ENCODE measurements at places on chromosomes 1 and 21. TPM values are rescaled to one million over a fixed set of nuclear protein-coding genes. Genes with fewer than 3 reads are reported as not detected.

Gene GLMN
- total RNA-seq = 2.2 TPM

- H3K27ac ChIP-seq = no peak overlapping the region
- DNase-seq = no peak
- no peaks in the 10 kb centered on the region for H3K36me3 ChIP-seq
- H3K4me1 ChIP-seq = no peaks in the 10 kb centered on the region
- no peak overlapping the region for H3K4me3 ChIP-seq
Measured at GRCh38 chr1:171969813-171970212, 128.5 kb downstream of the DNM3 start.

Gene EFNA3
- not detected for total RNA-seq

DNA sequence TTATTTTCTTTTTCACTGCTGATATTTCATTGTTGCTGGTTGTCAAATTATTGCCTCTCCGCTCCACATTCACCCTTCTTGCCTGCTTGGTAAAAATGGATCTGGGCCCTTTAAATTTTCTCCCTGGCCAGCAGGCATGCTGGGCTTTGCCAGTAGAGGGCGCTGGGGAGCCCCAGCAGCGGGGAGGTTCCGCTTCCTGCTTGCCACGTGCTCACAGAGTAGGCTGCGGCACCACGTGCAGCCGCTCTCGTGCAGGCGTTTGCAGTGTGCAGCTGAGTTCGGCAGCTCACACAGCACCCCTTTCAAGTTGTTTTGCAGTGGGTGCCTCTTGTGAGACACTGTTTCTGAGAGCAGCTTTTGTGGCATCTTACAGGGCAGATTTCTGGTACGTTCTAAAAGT lies at the start of gene ACTL8:
TSS of gene ACTL8 (plus strand) at position 214 of the 400 bp plus-strand sequence. CDS start 67,676 bp downstream, outside the sequence.
- H3K27me3 ChIP-seq = no peaks in the 10 kb centered on the region
- H3K4me3 ChIP-seq = no peak within 1 kb of the TSS
- no peak within 1 kb of the TSS for H3K27ac ChIP-seq
- no peaks in the 10 kb centered on the region for H3K36me3 ChIP-seq
- DNase-seq = no peak
- no peaks in the 10 kb centered on the region for H3K4me1 ChIP-seq

DNA sequence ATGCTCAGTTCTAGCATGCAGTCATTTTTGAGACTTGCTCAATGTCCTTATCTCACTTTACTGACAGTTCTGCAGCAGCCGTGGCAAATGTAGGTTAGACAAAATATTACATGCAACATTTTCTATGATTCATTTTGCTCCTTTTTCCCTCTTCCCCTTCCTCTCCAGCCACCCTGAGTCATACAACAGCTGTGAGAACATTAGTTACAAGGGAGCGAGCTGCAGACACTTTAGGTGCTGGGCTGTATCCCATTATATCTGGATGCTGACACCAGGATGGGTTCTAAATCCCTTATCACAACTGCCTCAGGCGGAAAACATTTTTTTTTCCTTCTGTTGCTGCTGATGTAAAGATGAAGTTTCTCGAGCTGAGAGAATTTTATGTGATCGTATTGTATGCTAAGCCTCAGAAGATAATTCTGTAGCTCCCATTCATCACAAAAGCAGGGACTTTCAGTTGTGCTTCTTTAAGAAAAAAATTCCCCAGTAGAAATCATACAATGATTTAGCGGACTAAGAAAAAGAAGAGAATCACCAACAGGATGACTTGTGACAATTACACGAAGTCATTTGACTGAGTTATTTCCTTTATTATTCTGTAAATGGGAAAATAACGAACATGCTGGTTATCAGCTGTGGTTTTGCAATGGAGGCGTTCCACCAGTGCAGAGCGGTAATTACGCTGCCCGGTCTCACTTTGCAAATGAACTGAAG lies 345.0 kb downstream of the DISC1 start:
- no peaks in the 10 kb centered on the region for H3K36me3 ChIP-seq
- no peaks in the 10 kb centered on the region for H3K4me1 ChIP-seq
- no peak for DNase-seq

- no peaks in the 10 kb centered on the region for H3K27me3 ChIP-seq
- H3K4me3 ChIP-seq = no peak overlapping the region
- no peaks in the 10 kb centered on the region for H3K36me3 ChIP-seq
- no peak for DNase-seq
Measured at GRCh38 chr21:39537571-39537970, 75.2 kb upstream of the B3GALT5 start.

- H3K4me3 ChIP-seq = no peak overlapping the region
- no peaks in the 10 kb centered on the region for H3K36me3 ChIP-seq
- no peak for DNase-seq
- peak overlapping the region; percentile 89 for H3K27ac ChIP-seq
- H3K4me1 ChIP-seq = peaks cover 37% of the 10 kb centered on the region
Measured at GRCh38 chr1:241641773-241642592, 1.8 kb upstream of the CHML start.

DNA sequence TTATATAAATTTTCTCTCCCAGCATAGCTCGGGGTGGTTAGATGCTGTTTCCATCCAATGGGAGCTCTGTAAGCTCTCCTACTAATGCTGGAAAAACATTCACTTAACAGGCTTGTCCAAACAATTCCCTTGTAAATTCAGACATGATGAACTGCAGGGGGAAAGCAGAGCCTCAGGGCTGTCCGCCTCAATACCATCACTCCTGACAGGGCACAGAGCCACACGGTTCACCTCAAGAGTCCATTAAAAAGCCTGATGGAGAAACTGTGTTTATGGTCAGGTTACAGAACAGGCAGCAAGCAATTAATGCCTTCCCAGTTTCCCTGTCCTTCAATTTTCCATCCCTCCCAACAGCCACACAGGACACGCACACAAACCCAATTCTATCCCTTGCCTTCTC lies 171.0 kb downstream of the BRINP2 start:
- no peaks in the 10 kb centered on the region for H3K36me3 ChIP-seq
- peaks cover 4% of the 10 kb centered on the region for H3K4me1 ChIP-seq
- no peak overlapping the region for H3K27ac ChIP-seq
- H3K4me3 ChIP-seq = no peak overlapping the region
- no peak for DNase-seq

Gene CDK18
- 97.8 TPM for total RNA-seq

DNA sequence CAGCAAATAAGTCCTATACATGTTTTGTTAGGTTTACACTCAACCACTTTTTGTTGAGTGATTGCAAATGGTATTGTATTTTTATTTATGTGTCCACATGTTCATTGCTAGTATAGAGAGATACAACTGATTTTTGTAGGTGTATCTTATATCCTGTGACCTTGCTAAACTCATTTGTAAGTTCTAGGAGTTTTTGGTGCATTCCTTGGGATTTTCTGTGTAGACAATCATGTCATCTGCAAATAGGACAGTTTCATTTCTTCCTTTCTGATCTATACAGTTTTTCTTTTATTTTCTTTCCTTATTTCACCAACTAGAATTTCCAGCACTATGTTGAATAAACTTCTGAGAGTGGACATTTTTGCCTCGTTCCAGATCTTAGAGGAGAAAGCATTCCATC lies 16.5 kb upstream of the BATF3 start:
- H3K27ac ChIP-seq = no peak overlapping the region
- DNase-seq = no peak
- no peaks in the 10 kb centered on the region for H3K27me3 ChIP-seq
- peaks cover 4% of the 10 kb centered on the region for H3K4me1 ChIP-seq
- no peaks in the 10 kb centered on the region for H3K36me3 ChIP-seq

DNA sequence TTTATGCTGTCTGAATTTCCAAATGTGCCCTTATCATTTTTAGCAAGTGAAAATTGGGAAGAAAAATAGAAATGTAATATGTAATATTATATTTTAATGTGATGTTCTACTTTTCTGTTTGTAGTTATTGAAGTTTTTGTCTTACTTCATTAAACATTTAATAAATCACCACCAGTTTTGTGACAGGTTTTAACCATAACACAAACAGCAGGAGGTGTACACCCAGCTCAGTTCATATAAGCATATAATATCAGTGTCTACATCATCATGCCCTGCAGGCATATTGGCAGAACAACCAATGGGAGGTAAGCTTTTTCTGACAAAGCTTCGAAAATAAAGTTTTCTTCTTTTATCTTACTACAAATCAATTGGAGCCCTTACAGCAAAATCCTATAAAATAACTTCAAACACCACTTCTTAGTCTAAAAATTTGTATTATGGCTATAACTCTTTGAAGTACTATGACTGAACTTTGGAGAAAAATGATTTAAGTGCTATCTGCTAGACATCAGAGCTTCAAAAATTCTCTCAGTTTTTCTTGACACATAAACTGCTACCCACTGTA lies 236.7 kb downstream of the BARHL2 start:
- no peak overlapping the region for H3K4me3 ChIP-seq
- H3K4me1 ChIP-seq = no peaks in the 10 kb centered on the region
- no peak for DNase-seq
- H3K27me3 ChIP-seq = no peaks in the 10 kb centered on the region
- H3K36me3 ChIP-seq = no peaks in the 10 kb centered on the region

GRCh38 chr1:21647431-21648351 lies 21.5 kb downstream of the RAP1GAP start:
- no peak overlapping the region for H3K27ac ChIP-seq
- H3K4me3 ChIP-seq = no peak overlapping the region

DNA sequence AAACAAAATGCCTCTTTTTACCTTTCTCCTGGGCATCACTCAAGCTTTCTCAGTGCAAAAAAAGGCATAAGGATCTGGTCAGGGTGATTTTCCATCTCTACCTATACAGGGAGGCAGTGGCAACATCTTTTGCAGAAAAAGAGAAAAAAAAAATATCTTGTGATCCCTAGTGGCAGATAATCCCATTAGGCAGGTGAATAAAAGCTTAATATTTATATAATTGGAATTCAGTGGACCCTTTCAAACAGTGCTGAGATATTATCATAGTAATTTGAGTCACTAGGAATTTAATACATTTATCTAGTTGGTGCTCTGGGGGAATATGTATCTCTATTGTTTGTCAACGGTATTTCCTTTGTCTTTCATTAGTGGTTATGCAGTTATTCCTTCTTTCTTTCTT lies 29.9 kb upstream of the CXADR start:
- no peaks in the 10 kb centered on the region for H3K27me3 ChIP-seq
- H3K27ac ChIP-seq = no peak overlapping the region
- no peak overlapping the region for H3K4me3 ChIP-seq
- DNase-seq = no peak

DNA sequence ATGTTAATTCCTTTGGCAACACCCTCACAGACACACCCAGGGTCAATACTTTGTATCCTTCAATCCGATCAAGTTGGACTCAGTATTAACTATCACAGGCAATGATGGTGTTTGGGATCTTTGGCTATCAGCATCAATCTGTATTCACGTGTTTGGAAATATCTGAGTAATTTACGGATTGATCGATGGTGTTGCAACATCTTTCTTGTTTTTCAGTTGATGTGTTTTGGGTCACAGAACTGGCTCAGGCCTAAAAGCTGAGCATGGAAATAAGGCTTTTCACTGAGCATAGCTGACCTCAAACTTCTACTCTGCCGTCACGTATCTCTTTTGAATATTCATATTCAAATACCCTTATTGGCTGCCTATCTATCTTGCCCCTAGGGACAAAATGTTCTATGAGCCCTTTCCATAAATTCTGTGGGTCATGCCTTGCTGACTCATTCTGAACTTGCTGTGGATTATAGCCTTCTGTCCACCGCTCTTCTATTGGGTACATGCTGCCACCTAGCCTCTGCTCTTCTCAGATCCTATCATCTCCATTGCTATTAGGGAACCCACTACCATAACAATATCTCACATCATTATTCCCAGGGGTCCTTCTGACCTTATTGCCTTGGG lies 156.0 kb downstream of the PDE4B start:
- no peaks in the 10 kb centered on the region for H3K4me1 ChIP-seq
- no peaks in the 10 kb centered on the region for H3K36me3 ChIP-seq

Gene FAM163A
- 0.18 TPM for total RNA-seq

Gene TTC22
- 27.4 TPM for total RNA-seq

Gene OR2L2
- not detected for total RNA-seq

Gene LRRC53
- not detected for total RNA-seq

DNA sequence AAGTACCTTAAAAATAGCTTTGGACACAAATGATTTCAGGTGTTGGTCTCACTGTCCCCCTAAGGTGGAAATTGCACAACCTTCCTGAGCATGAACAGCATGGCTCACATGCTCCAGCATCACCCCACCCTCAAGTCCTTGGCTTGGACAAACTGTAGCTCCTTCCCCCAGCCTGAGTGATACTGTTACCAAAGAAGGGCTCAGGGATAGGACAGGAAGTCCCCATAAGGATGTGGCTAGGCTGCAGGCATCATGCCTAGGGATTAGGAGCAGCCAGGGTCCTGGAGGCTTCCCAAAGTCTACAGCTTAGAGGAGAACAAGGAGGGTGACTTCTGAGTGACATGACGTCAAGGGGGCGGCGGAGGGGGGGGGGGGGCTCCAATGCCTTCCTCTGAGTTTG lies 10.1 kb downstream of the FAM78B start:
- H3K27ac ChIP-seq = no peak overlapping the region
- H3K27me3 ChIP-seq = no peaks in the 10 kb centered on the region
- no peaks in the 10 kb centered on the region for H3K36me3 ChIP-seq
- DNase-seq = no peak
- H3K4me3 ChIP-seq = no peak overlapping the region
- H3K4me1 ChIP-seq = no peaks in the 10 kb centered on the region

- H3K36me3 ChIP-seq = peaks cover 36% of the 10 kb centered on the region
- DNase-seq = no peak
- H3K4me3 ChIP-seq = no peak overlapping the region
- no peaks in the 10 kb centered on the region for H3K27me3 ChIP-seq
- H3K27ac ChIP-seq = no peak overlapping the region
- H3K4me1 ChIP-seq = peaks cover 13% of the 10 kb centered on the region
Measured at GRCh38 chr1:17404820-17405219, 32.8 kb downstream of the PADI6 start.

- no peaks in the 10 kb centered on the region for H3K27me3 ChIP-seq
- H3K4me3 ChIP-seq = no peak overlapping the region
- peak; percentile 14 for DNase-seq
Measured at GRCh38 chr1:53631622-53632310, 107.2 kb downstream of the GLIS1 start.
